ENCODE measurements at places on chromosomes 16 and 17.

GRCh38 chr17:32486701-32487472 is at the start of gene CDK5R1:
Gene CDK5R1, plus strand, starts transcription at chr17:32486993. Its CDS starts 628 bp downstream, at chr17:32487621.
- DNase-seq = peak; percentile 63

DNA sequence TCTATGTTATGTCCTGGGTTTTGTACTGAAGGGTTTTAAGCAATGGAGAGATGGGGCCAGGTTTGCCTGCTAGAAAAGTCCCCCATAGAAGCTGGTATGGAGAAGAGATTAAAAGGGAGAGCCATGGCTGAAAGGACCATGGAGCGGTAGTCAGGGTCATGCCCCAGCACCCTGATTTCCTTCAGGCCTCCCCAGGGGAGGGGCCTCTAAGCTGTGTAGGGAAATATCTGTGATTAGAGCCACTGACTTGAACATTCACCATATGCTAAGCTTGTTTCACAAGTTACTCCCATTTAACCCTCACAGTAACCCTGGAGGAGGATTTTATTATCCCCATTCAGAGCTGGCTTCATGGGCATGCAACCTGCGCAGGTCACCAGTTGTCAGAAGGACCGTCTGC is 3.8 kb upstream of the ATP2A3 start:
- no peak for DNase-seq

- DNase-seq = peak; percentile 34
These were observed 656 bp upstream of the GEMIN4 start for GRCh38 chr17:752620-753219.

DNA sequence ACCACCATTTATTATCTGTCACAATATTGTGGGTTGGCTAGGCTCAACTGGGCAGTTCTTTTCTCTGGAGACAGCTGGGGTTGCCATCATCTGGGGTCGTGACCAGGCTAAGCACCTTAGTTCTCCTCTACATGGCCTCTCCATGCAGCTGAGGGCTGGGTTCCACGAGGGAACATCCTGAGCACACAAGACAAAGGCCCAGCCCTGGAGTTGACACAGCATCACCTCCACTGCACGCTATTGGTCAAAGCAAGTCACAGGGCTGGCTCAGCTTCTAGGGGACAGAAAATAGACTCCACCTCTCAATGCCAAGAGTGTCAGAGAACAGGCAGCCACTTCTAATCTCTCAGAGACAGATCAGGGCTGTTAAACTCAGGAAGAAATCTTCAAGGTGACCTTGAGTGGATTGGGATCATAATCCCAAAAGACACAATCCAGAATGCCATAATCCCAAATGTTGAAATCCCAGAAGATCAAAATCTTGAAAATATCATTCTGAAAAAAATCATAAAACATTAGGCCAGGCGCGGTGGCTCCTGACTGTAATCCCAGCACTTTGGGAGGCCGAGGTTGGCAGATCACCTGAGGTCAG is 13.0 kb upstream of the USP10 start:
- DNase-seq = no peak

- no peak for DNase-seq
These were observed 19.0 kb downstream of the LASP1 start for GRCh38 chr17:38888842-38889241.

DNA sequence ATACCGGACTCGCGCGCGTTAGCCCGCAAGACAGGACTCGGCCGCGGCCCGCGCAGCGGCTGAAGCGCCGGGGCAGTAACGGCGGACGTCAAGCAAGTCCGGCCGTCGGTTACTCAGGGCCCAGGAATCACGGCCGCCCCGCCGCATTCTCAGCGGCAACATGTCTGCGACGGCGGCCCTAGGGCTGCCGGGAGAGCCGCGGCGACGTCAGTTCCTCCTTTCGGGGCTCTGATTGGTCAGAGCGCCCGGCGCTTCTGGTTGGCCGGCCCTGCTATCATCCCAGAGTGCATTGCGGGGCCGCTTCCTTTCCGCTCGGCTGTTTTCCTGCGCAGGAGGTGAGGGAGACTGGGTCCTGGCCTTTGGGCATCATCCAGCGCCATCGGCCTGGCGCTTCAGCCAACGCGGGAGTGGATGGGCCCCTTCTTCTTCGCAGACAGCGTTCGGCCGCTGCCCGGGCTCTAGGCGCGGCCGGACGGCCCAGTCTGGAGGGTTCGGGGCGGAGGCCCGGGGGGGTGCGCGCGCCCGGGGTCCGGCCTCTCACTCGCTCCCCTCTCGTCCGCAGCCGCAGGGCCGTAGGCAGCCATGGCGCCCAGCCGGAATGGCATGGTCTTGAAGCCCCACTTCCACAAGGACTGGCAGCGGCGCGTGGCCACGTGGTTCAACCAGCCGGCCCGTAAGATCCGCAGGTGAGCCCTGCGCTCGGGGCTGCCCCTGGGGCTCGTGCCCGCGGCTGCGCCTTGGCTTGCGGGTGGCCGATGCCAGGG is at the start of gene RPL13:
Gene RPL13, plus strand, starts transcription at position 305 of the 764 bp plus-strand sequence. Its CDS starts 278 bp downstream, at position 583.
- DNase-seq = peak; percentile 96

DNA sequence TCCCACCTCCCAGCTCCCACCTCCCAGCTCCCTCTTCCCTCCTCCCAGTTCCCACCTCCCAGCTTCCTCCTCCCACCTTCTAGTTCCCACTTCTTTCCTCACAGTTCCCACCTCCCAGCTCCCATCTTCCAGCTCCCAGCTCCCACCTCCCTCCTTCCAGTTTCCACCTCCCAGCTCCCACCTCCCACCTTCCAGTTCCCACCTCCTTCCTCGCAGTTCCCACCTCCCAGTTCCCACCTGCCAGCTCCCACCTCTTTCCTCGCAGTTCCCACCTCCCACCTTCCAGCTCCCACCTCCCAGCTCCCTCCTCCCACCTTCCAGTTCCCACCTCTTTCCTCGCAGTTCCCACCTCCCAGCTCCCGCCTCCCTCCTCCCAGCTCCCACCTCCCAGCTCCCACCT is 10.4 kb upstream of the MC1R start:
- DNase-seq = no peak

DNA sequence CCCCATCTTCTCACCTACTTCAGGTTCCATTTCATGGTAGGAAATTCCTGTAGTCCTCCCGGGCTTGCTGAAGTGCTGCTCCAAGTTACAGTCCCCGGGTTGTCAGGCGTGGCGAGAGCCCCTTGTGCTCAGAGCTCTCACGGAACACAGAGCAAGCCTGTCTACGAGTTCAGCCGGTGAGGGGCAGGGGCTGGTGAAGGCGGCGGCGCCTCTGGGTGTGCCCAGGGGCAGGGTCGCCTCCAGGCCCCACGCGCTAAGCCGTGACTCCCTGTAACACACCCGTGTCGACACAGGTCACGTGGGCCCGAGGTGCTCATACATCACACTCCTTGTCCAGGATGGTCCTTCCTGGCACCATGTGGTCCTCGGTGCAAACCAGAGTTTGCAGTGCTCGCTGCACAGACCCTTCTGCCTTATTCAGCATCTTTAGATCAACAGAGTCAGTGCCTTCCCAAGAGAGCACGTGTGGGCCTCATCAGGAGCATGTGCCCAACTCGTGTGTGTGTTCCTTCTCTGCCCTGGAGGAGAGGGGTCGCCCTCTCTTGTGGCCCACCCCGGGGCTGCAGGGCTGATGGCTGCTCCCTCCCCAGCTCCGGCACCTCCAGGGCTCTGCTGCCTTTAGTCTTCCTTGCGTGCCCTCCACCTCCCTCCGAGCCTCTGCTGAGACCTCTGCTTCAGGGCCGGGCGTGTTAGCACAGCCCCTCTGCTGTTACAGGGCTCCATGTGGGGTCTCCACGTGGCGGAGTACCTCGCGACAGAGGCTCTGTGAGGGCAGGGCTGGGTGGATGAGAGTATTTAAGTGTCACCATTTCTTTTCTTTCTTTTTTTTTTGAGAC is 51.2 kb downstream of the WDR45B start:
- DNase-seq = no peak

DNA sequence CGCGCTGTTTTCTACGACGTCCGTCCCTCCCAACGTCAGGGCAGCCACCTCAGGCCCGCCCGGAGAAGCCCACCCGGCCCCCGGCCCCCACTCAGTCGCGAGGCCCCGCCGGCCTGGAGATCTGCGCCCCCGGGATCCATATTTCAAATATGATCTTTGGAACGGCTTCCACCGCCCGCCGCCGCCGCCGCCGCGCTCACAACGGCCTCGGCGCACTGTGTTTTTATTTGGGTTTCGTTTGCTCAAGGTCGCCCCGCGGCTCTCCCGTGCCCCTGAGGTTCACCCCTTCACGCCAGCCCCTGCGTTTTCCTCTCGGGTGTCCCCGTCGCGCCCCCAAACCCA is 4.2 kb upstream of the CBX4 start:
- no peak for DNase-seq

DNA sequence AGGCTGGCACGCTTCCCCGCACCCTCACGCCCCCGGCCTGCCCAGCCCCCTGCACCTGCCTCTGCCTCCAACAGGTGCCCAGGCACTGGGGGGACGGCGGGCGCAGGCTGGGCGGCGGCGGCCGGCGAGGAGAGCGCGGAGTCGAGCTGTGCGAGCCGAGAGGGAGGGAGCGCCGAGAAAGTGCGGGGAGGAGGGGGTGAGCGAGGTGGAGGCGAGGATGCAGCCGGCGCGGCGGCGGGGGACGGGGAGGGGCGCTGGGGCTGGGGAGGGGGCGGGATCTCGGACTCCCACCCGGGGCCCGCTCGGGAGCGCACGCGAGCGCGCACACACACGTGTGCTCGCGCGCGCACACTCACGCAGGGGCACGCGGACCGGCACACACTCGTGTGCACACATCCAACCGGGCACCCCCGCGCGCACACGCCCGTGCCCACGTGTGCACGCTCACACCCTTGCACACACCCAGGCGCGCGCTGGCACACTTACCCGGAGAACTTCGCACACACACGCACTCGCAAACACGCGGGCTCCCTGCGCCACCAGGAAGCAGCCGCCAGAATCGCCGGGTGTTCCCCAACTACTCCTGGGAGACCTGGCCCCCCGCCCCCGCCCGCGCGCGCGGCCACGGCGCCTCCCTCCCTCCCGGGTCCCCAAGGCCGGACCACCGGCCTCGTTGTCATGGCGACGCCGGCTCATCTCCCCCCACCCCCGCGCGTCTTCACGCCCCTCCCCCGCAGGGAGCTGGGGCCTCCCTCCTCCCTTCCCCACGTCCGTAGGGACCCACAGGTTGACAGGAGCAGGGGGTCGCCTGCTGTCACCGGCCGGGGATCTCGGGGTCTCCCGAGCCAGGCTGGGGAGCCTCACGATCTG is at the start of gene DOC2A:
Gene DOC2A, minus strand, starts transcription at position 184 of the 870 bp plus-strand sequence. CDS start 805 bp downstream, outside the sequence.
- DNase-seq = no peak

DNA sequence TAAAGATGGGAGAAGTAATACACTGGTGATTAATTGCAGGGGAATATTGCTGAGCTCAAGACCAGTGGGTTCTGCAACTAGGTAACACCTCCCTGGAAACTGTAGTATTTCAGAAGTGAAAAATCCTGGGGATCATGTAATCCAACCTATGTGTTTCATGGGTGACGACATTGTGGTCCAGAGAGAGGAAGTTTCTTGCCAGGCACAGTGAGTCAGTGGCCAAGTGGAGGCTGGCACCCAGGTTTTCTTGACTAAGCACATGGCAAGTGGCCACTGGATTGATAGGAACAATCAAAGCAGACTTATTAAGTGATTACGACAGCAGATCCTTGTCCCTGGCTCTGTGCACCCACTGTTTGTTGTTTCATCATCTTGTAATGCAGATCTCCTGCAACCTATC is 14.6 kb upstream of the CIITA start:
- DNase-seq = peak; percentile 51

DNA sequence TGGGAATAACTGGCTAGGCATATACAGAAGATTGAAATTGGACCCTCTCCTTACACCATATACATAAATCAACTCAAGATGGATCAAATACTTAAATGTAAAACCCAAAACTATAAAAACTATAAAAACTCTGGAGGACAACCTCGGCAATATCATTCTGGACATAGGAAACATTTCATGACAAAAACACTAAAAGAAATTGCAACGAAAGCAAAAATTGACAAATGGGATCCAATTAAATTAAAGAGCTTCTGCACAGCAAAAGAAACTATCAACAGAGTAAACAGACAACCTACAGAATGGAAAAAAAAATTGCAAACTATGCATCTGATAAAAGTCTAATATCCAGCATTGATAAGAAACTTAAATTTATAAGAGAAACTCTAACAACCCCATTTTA is 503.7 kb upstream of the C16orf82 start:
- no peak for DNase-seq

DNA sequence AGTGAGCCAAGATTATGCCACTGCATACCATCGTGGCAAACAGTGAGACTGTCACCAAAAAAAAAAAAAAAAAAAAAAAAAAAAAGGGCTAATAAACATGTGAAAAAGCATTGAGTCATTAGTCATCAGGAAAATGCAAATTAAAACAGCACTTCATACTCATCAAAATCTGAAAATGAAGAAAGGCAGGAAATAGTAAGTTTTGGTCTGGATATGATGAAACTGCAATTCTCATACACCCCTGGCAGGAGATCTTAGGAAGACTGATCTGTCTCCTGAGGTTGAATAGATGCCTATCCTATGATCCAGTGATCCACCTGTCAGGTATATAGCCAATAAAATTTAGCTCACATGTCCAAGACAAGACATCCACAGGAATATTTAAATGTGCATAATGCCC is 212.7 kb downstream of the CPPED1 start:
- peak; percentile 19 for DNase-seq

DNA sequence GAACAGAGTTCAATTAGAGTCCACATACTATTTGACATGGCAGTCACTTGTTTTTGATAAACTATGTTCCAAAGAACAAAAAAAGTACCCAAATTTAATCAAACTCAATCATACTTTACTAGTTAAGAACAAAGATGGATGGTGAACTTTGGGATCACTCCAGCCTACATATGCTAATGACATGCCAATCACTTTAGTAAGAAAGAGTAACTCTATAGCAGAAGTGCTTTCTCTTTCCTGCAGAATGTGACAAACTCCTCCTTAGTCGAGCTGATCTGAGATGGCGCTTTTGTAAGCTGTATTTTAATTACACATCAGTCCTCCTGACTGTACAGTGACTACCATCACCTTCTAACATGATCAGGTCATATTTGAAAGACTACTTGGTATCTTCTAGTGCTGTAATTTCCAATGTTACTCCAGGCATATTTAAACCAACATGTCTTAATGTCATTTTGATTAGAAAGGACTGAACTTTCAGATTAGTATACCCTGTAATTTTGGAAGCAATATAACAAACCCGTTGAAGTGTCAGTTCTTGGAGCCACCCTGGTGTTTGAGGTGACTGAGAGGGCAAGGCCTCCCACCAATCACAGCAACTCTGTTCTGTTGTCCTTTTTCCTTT is 4.1 kb downstream of the NETO2 start:
- DNase-seq = no peak

DNA sequence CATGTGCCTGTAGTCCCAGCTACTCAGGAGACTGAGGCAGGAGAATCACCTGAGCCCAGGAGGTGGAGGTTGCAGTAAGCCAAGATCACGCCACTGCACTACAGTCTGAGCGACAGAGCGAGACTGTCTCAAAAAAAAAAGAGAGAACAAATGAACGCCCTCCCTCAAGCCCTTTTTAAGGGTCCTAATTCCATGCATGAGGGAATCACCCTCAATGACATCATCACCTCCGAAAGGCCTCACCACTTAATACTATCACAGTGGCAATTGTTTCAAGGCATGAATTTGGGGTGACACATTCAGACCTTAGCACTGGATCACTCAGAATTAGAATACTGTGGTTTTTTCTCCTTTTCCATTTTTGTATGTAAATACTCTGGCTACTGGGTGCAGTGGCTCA is 57.8 kb downstream of the CHD9NB start:
- no peak for DNase-seq

GRCh38 chr17:21286909-21287702 is 2.6 kb downstream of the MAP2K3 start:
- peak; percentile 36 for DNase-seq

All from activated CD4-positive, alpha-beta T cell treated with anti-CD3 and anti-CD28 coated beads, Interleukin-2, Interleukin-6, amounts not matched to agents 100 ng/mL and 50 ng/mL, durations not matched to agents 16 hours and 8 hours (primary cell).